ENCODE measurements at places on chromosomes 3 and 15.
A peak's percentile ranks its signal among the peaks of the same experiment; 100 is the strongest.

GRCh38 chr15:53009093-53009492 is 219.0 kb upstream of the ONECUT1 start:
- no peak for DNase-seq

GRCh38 chr3:99639579-99639978 is 1.2 kb downstream of the COL8A1 start:
- no peak for DNase-seq

GRCh38 chr15:30974112-30974511 is 17.3 kb downstream of the MTMR10 start:
- DNase-seq, result no peak

DNA sequence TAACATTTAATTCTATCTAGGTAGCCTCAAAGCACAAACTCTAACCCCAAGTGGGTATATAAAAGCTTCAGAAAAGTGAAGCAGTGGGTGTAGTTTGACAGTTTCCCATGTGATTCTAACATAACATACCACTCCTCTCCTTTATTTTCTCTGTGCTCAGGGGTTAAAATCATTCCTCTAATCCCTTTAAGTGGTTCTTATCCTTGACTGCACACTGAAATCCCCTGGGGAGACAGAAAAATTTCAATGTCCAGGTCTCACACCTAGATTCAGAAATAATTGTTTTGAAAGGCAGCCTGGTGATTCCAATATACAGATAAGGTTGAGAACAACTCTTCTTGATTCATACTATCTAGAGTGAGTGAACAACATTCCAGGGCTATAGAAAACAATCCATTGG is 986.4 kb downstream of the ROBO1 start:
- no peak for DNase-seq

DNA sequence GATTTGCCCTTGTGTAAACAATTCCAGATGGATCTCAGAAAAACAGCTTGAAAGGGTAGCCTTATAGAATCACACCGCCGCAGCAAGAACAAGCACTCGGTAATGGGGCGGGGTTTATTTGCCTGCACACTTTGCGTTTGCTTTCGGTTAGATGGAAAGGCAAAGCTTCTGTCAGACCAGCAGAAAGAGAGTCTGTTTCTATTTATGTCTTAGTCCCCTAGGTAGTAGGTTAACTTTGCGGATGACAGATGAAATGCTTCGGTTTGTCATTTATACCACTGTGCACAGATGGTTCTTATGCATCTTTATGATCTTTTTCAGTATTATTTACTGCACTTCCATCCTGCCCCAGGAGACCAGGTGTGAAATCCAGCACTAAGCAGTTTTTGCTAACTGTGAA is 62.2 kb downstream of the PYDC2 start:
- DNase-seq, result no peak

DNA sequence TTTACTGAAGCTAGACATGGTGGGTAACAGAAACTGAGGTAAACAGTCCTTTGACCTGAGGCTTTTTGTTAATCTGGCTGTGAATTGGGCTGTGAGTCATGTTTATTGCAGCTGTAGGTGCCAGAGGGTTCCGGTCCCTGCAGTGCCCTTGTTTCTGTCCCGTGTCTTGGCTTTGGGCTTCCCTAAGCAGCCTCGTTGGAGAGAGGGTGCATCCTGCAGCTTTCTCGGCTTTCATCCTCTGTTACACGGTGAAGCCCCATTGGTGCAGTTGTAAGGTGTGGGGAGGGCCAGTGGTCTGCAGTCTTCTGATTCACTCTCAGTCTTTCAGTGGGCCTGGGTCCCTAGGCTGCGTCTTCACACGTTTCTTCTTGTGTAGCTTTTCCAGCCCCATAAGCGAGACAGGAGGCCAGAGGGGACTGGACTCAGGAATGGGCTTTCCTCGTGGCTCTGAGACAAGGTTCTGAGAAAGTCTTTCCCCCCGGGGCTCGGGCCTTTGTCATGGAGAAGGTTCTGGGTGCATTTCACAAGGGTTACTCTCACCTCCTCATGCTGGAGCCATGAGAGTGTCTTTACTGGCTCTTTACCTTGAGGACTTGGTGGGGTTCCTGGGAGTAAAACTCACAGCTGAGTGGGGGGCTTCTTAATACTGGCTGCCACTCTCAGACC is 33.1 kb downstream of the ASB7 start:
- no peak for DNase-seq

GRCh38 chr3:22980346-22980745 is 222.8 kb upstream of the UBE2E2 start:
- DNase-seq, result no peak

- no peak for DNase-seq
These were observed 411 bp upstream of the C3orf70 start for GRCh38 chr3:185153171-185153771.

GRCh38 chr15:80211976-80212375 is 40.0 kb downstream of the CTXND1 start:
- DNase-seq, result no peak

DNA sequence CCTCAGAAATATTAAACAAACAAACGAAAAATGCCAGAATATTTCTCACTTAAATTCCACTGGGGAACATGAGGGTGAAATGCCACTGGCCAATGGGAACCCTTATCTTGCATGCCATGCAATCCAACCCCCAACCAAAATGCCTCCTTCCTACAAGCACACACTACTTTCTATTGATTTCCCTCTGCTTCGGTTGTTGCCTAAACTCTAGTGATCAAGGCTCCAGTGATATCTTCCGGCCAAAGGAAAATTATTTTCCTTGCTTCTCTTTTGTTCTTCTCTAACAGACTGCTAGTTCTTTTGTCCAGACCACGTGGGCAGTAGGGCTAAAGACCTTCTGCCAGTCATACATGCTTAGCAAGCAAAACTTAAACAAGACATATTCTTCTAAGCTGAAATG is 115.7 kb downstream of the TMCC1 start:
- DNase-seq, result no peak

DNA sequence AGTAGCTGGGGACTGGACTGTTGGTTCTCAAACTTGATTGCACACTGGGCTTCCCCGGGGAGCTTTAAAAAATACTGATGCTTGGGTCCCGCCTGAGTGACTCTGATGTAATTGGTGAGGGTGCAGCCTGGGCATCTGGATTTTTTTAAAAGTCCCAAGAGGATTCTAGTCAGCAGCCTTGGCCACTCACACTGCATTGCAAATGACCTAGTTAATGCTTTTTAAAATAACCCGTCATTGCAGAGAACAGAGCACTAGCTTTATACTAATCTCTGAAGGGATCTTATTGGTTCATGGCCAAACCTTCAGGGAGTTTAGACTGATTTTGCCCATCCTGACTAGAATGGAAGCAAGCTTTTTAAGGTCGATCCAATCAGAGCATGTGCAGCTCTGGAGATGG is 310.6 kb upstream of the PROK2 start:
- DNase-seq, result no peak

GRCh38 chr3:198028718-198029117 is 68.7 kb downstream of the LMLN start:
- DNase-seq, result no peak

DNA sequence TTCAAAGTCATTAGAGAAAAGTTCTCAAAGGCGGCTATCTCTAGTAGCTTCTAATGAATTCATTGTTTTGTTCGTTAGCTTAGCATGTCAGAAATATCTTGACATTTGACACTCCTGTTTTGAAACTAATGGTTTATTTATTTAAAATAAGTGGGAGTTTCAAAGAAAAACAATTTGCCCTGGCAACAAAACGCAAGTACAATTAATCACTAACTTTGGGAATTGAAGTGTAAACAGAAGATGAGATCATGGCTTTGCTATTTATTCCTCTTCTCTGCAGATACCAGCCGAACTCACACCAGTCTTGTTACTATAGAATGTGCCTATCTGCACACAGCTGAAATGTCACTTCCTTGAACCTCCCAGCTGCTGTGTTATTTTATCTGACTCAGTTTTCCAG is 27.5 kb downstream of the MASP1 start:
- DNase-seq, result no peak

- DNase-seq, result no peak
These were observed 84.0 kb upstream of the TRA2B start for GRCh38 chr3:186021673-186022362.

- no peak for DNase-seq
These were observed 24.7 kb downstream of the ZBBX start for GRCh38 chr3:167355446-167355845.

DNA sequence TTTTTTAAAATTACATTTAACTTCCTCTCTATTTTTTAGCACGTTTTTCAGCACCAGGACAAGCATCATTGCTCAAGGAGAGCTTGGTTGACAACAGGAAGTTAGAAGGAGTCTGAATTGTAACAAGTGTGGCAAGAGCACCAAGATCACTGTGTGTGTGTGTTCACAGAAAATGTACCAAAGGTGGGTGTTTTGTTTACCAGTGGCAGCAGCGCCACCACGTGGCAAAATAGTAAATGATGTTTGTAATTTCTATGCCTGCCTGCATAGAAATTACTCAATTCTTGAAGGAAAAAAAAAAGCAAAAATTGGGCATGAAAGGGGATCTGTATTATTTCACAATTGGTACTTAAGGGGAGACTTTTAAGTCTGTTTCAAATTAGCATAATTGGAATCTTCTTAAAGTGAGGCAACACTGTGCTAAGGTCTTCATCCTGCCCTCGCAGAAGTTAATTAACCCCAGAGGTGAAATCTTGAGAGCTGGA is 7.4 kb upstream of the U2SURP start:
- no peak for DNase-seq

- DNase-seq, result no peak
These were observed 7.8 kb downstream of the ATP6V1A start for GRCh38 chr3:113754494-113755159.

DNA sequence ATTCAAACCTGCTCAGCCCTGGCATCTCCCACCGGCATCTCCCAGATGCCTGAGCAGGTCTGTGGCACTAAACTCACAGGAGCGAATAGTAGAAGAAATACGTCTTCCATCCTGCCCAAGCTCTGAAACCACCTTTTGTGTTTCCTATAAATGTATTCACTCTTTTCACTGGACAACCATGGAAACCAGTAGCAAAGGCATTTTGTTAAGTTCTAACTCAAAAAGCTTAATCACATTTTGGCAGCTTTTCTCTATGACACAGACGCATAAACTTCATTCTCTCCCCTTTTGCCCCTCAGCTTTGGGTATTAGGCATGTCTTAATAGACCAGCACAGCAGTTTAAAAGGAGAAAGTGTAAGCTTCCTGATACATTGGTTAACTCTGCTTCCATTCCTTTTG is 24.5 kb upstream of the ARNT2 start:
- DNase-seq, result no peak

GRCh38 chr3:132421832-132422231 is 4.5 kb downstream of the DNAJC13 start:
- no peak for DNase-seq

- no peak for DNase-seq
These were observed 10.3 kb downstream of the ANKRD63 start for GRCh38 chr15:40272485-40273056.

- DNase-seq, result no peak
These were observed 836.2 kb downstream of the AGBL1 start for GRCh38 chr15:86915811-86916331.

GRCh38 chr3:134625462-134625861 is 25.4 kb downstream of the KY start:
- no peak for DNase-seq

GRCh38 chr15:52308446-52309153 is 13.0 kb upstream of the MYO5C start:
- DNase-seq, result no peak

DNA sequence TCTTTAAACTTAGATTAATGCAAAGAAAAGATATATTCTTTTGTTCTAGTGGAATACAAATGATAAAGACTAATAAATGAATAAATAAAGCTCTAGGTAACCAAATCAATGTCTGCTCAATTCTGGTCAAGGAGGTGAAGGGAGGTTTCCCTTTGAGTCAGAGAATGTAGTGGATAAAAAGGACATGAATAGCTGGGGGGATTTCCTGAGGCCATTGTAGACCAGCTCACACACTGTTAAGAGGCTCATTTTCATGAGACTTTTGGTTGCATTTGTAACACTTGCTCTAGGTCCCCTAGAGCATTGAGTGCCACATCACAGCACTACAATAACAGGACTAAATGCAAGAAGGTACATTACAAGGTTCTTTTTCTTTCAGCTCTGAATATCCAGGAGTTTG is 170.7 kb downstream of the TIGIT start:
- no peak for DNase-seq

GRCh38 chr15:43144512-43144911 is 11.1 kb downstream of the TMEM62 start:
- DNase-seq, result no peak

DNA sequence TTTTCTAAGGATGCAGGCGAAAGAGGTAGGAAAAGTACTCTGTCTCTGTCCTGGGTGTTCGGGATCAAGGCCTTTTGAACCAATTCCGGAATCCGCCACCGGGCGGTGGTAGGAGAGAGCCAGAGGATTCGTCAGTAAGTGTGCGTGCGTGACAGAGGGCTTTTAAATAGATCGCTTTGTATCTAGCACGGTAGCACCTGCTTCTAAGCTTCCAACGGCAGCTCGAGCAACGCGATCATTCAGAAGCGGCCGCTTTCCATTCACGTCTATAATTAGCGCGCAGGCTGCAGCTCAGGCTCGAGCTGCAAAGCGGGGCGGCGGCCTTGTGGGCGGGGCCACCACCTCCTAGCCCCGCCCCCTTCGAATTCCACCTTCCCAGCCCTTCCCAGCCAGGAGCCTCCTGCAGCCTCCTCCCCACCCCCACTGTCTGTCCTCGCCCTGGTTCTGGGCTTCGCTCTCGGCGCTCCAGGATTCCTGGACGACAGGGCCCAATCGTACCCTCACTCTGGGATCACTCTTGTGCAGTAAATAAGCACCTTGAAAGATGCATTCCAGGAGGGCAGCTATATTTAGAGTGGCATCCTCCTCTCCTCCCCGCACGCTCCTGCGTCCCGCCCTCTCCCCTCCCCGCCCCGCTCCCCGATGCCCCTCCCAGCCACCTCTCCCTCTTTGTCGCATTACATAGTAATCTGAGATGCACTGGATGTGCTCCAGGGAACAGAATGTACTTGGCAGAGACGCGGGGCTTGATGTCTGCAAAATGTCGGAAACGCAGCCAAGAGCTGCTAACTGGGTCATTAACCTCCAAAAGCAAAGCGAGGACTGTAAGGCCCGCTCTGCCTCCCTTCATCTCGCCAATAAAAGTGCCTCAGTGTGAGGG is 224.1 kb upstream of the TPRG1 start:
- peak; percentile 98 for DNase-seq

DNA sequence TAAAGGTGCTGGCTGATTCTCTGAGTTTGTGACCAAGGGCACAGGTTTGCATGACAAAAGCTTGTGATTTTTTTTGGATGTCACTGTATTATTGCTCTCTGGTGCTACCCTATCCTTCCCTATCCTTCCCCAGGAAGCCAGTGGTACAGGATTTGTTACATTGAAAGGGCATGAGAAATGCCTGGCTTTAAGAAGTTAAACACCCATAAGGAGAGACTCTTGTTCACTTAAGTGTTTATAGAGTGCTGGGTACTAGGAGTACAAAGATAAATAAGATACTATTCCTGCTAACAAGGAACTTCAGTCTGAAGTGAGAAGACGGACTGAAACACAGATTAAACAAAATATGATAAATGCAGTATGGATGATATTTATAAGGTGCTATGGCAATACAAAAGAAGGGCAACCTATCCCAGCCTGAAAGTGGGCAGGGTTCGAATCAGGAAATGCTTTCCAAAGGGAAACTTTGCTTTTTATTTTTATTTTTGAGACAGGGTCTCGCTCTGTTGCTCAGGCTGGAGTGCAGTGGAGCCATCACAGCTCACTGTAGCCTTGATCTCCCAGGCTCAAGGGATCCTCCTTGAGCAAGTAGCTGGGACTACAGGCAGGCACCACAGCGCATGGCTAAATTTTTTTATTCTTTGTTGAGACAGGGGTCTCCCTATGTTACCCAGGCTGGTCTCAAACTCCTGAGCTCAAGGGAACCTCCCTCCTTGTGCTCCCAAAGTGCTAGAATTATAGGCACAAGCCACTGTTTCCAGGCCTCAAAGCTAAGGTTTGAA is 11.2 kb downstream of the LCMT2 start:
- DNase-seq, result no peak

GRCh38 chr3:43632269-43632733 is 10.5 kb upstream of the ANO10 start:
- no peak for DNase-seq

Measured in left lobe of liver (tissue), 2 donors.